ENCODE measurements at places on chromosomes 7 and 10.

- no peak for DNase-seq
Measured at GRCh38 chr7:28539289-28539981, 127.1 kb downstream of the CREB5 start.

DNA sequence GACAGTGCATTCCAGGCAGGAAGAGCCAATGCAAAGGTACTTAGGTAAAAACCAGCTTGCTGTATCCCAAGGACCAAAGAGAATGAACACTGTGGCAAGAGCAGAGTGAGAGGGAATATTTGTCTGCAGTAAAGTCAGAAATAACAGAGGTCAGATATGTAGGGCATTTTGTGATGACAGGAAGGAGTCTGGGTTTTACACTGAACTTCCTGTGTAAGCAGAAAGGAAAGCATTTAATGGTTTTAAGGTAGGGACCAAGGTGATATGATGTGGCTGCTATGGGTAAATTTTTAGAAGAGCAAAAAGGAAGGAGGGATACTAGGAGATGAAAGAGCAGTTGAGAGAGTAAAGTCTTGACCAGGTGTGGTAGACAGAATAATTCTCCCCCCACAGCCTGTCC is 10.1 kb downstream of the ABCB1 start:
- no peak for DNase-seq

DNA sequence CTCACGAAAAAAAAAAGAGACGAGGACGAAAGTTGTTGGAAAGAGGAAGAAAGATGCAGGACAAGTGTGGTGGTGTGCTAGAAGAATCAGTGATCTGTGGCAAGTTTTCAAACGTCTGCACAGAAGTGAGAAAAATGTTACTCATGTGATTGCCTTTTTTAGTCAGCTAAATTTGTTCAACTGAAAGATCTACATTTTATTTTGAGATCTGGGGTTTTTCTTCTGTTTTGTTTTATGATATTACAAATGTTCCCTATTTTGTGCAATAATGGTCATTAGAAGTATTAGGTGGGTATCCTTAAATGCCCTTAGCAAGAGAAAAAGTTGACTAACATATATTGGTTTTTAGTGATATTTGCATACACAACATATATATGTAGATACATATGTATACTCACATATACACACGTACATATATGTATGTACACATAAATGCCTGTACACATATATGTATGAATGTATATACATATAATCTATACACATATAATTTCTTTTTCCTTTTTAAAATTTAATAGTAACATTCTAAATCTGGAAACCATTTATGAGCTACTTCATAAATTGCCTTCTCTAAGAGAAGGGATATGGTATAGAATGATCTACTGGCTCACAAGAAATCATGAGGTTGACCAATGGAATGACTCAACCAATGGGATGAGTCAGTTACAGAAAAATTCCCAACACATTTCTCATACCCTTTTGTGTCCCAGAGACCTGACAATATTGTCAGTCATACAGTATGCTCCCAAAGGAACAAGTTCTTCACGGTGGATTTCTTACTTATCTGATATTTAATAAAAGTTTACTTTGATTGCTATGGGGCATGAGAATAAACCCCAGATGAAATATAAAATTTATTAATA is 38.4 kb downstream of the SLC39A12 start:
- no peak for DNase-seq

DNA sequence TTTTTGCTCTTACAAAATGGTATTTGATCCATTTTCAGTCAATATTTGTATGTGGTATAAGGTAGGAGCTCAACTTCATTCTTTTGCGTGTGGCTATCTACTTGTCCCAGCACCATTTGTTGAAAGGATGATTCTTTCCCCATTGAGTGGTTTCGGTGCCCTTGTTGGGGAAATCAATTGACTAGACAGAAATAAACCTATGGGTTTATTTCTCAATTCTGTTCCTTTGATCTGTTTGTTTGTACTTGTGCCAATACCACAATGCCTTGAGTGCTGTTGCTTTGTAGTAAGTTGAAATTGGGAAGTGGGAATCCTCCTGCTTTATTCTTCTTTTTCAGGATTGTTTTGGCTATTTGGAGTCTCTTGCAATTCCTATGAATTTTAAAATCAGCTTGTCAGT is 41.0 kb downstream of the SNX10 start:
- DNase-seq, result no peak

- DNase-seq, result no peak
Measured at GRCh38 chr10:11149807-11150141, 132.1 kb downstream of the CELF2 start.

GRCh38 chr7:119562839-119563238 is 710.1 kb upstream of the KCND2 start:
- DNase-seq, result no peak

DNA sequence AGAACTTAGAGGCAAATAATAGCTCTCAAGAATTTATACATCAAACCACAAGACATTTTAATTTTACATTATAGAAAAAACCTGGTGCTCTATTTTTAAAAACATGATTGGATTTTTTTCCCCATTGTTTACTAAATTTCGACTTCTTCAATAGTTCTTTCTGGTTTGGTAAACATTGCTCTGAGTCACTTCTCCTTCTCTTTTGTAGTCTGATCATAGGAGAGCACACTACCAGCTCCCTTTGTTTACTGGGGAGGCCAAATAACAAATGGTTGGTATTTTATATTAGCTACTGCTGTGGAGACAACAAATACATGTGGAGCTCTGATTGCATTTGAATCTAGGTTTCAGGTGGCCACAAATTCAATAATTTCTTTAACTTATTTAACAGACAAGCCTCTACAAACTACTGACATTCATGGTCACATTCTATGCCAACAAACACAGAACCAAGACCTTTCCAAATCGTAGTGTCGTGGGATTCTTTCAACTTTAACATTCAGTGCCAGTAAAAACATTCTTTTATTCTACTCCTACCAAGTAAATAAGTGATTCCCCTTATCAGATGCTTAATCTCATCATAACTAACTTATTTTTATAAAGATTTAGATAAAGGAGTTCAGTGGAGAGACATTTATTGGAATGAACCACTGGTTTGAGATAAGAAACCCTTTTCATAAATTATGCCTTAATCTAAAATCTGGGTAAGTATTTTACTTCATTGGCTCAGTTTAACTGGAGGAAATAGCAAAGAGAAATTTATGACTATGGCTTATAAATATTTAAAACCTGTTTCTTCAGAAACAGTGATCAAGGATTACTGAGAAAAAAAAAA is 17.7 kb upstream of the FXYD4 start:
- no peak for DNase-seq

- no peak for DNase-seq
Measured at GRCh38 chr7:15747301-15747700, 60.8 kb upstream of the MEOX2 start.

DNA sequence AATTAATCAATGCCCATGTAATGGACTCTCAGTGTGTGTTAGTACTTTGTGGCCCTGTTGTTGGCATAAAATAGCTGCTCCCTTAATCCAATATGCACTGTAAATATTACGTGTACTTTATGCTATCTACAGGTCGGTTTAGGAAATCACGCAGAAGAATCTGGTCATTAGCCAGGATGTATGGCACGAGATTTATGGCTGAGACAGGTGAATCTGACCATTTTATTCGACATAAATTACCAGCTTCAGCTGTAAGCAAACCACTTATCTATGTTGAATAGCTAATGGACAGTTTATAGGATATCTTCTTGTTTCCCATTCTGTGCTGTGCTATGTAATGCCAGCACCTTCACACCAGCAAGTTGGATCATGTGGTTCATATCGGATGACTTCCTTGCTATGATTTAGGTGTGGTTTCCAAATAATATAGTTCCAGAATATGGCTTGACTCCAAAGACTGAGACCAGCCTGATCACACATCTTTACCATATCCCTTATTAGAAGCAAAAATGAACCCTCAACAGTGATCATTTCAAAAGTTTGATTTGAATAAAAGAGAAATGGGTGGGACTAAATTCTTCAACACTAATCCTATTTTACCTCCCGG is 301.4 kb downstream of the AHR start:
- DNase-seq, result no peak

- DNase-seq, result no peak
Measured at GRCh38 chr10:667096-667495, 22.4 kb downstream of the DIP2C start.

DNA sequence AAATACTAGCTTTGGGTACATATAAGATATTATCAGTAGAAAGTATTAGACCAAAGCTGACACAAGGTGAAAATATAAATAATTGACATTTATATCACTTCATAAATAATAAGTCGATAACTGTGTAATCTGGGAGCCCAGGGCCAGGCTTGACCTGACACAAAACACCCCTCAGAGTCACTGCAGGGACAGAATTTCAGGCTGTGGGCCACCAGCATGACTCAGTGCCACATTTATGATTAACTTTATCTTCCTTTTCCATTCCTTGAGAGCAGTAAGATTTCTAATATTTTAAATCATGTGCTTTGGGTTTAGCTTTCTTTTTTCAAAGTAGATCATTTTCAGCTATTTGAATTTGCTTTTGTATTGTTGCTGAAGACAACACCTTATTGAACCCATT is 102.9 kb upstream of the NFE2L3 start:
- DNase-seq, result no peak

- DNase-seq, result no peak
Measured at GRCh38 chr7:46559194-46559832, 638.2 kb upstream of the IGFBP3 start.

- DNase-seq, result no peak
Measured at GRCh38 chr10:117170244-117170643, 27.0 kb upstream of the KCNK18 start.

DNA sequence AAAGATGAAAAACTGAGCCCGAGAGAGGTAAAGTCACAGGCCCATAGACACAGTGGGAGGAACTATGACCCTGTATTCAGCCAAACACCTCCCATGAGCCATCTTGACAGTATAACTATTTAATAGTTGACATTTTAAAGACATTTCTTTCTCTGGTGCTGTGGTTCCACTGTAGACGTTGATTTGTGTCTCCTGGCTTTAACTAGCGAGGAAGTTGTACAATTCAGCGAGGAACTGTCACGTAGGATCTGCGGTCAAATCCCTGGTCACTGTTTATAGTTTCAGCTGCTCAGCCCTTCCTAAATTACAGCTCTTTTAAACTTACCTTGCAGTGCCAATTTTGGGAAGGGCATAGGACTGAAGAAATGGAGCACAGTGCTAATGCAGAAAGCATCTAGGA is 7.1 kb upstream of the CELF2 start:
- no peak for DNase-seq

- no peak for DNase-seq
Measured at GRCh38 chr7:43647339-43647672, 64.4 kb downstream of the STK17A start.

DNA sequence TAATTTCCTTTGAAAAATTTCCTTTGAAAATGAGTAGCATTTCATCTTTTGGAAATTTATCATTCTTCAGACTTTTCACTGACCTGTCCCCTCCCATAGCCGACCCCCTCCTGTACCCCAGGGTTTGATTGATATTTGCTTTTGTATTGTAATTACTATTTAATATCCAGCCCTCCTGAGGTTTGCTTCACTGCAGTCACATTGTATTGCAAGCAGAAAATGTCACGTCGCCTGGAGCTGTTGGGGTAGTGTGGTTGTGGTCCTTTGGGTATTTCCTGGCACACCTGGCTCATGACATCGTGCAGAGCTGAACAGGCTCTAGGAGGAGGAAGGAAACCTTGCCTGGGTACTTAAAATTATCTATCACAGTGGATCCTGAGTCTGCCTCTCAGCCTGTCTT is 116.1 kb downstream of the INSYN2A start:
- no peak for DNase-seq

DNA sequence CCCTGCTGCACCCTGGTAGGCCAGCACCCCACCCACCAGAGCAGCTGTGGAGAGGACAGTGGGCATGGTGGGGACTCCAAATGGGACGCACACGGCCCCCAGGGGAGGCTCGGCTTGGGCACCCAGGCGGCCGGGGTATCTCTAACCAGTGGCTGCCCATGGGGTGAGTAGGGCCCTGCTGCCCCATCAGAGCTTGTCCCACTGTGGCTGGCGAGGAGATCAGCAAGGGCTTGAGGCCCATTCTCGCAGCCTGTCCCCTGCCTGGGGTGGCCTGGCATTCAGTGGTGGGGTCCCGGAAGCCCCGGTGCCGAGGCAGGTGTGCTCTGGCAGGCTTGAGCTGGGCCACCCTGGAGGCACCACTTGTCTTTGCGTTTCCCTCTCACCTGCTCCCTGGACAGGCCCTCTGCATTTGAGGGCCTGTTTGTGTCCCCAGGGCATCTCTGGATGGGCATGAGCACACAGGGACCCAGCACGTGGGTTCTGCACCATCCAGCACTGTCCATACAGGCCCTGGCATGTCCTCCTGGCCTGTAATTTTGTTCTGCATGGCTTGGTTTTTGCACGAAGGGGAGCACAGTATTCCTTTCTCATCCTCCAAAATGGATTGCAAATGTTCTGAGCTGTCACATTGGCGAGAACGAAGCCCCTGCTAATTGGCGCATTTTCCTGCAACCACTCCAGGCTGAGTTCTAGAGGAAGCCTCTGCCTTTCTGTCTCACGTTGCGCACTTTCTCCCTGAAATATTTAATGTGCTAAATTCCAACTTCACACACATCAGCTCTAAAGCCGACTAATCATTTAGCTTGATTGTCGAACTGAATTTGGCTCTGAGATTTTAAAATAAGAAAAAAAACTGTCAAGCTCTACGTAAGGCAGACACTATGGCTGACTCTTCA is 27.2 kb downstream of the PWWP2B start:
- no peak for DNase-seq

DNA sequence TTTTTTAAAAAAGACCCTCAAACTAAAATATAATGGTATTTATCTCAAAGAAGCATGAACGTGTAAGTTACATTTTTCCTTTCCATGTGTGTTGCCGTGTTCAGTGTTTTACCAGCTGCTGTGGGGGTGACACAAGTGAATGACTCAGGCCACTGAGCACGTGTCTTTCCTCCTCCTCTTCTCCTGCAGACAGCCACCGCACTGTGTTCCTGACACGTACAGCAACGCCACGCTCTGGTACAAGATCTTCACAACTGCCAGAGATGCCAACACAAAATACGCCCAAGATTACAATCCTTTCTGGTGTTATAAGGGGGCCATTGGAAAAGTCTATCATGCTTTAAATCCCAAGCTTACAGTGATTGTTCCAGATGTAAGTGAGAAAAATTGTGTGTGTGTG is 29.7 kb downstream of the TMEM248 start:
- no peak for DNase-seq

GRCh38 chr7:35359423-35359822 is 105.5 kb upstream of the TBX20 start:
- DNase-seq, result no peak

- DNase-seq, result no peak
Measured at GRCh38 chr10:33295851-33296250, 38.6 kb downstream of the NRP1 start.

DNA sequence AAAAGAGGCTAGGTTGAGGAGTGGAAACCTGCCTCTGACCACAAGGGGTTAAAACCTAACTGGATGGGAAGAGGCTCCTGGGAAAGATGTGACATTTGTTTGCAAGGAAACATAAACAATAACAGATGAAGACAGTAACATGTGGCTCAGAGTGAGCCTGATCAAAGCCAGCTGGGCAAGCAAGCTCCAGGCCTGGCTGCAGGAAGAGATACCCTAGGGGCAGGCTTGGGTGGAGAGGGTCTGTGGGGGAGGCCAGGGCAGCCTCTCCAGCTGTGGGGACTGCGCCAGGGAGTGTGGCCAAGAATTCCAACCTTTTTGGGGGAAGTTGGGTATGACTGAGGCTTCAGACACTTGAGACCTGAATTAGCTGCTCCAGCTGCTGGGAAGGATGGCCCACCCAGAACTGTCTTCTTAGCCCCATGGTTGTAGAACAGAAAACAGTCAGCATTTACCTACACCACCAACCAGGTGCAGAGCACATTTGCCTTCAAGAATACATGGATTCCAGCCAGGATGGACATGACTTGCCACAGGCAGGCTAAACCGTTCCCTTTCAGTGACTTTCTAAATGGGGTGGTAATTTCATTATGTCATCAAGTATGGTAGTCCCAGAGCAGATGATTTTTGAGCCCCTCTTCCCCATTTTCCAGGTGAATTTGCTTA is 10.4 kb upstream of the FAM170B start:
- no peak for DNase-seq

Measured in iPS DF 6.9 (cell line).